ENCODE measurements at places on chromosomes 4 and X.
A peak's percentile ranks its signal among the peaks of the same experiment; 100 is the strongest.

- no peak for DNase-seq
Observed at GRCh38 chr4:41448934-41449333, 89.0 kb upstream of the LIMCH1 start.

DNA sequence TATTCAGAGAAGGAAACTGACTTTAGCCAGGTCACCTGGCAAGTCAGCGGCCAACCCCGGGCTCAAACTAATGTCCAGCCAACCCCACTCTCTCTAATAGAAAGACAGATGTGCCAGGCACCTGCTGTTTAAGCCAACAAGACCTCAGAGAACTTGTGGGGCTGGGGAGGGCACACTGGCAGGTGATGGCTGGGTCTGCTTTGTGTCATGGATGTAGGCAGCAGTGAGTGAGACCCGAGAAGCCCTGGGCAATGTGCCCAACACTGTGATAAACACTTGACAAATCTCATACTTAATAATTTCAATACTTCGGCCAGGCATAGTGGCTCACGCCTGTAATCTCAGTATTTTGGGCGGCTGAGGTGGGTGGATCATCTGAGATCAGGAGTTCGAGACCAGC lies 9.0 kb upstream of the CD99L2 start:
- no peak for DNase-seq

- peak; percentile 39 for DNase-seq
Observed at GRCh38 chr4:88457307-88458103, 586 bp downstream of the HERC5 start.

DNA sequence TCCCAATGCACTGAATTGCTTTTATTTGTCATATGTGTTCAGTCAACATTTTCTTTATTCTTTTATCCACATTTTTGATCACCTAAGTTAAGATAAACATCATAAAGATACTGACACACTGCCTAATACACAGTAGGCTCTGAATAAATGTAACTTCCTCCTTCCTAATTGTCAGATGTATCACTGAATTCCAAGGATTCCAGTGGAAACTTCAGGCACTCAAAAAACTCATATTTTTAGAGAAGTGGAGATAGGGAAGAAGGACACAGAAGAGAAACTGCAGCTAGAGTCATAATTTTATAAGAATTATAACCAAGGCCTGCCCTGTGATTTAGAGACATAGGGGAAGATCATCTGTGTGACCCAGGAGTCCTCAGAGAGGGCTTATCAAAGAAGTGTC lies 753.3 kb downstream of the ADGRL3 start:
- DNase-seq: no peak

DNA sequence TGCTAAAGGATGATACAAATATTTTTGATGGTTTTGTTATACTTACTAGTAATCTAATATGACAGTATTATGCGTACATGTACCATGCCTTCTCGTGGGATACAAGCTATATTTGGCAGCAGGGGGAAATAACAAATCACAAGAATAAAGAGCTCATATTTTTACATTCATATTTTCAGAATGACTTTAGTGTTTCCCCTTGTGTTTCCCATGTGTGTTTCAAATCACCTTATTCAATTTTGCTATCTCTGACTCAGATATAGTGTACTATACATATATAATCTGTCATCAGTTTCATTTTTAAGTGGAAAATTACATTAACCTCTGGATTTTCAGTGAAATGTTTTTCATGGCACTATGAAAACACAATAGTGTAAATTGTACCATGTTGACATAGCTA lies 146.8 kb downstream of the RPA4 start:
- no peak for DNase-seq

Measured in ACHN (cell line).